ENCODE measurements at places on chromosomes 5 and 9.

GRCh38 chr9:79689576-79689975, 117.8 kb downstream of the TLE4 start:
- DNase-seq: no peak

DNA sequence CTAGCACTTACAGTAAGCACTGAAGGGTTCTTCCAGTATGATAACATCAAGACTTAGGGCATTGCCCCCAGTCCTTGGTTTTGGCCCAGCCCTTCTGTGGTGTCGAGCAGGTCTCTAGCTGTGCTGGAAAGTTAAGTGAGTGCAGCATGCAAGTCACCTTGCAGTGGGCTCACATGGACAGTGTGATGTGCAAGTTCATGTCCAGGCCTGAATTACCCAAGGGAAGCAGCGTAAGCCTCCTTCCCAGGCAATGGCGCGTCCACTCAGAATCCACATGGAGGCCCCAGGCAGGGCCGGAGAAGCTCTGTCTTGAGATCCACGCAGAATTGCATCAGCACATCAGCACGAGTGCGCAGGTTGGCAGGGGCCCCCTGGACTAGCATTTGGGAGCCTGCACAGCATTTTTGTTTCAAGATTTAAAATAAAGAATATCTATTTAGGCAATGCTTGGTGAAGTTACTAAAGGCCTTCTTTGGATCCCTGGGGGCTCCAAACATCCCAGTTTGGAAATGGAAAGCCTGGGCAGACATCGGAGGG, 108.4 kb upstream of the ALDH1B1 start:
- DNase-seq: no peak

DNA sequence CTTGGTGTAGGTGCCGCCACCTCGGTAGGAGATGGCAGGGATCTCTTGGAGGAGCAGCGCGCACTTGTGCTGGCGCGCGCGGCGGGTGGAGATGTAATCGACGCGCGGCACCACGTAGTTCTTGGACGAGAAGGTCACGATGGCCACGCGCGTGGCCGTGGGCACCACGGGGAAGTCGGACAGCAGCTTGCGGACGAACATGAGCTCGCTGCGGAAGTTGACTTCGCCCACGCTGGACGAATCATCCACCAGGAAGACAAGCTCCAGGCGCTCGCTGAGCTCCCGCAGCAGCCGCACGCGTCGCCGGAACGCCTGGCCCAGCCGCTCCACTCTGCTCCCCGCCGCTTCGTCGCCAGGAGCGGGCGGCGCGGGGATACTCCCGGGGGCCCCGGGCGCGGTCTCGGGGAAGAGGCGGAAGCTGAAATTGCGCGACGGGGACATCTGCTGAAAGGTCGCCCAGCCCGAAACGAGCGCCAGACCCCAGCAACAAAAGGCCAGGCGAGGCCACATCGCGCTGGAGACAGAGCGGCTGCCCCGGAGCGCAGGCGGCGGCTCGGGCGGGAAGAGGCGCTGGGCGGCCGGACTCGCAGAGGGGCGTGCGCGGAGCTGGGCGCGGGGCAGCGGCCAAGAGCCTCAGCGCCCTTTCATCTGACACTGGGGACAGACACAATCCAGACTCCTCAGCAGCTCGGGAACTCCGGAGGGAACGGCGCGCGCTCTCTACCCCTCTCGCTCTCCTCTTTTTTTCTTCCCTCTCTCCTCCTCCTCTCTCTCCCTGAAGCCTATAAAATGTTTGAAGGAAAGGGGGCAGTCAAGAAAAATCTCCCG, at the start of gene SVEP1:
Gene SVEP1 (minus strand): TSS at position 708 of the 828 bp plus-strand sequence. CDS start 198 bp downstream, at position 510.
- DNase-seq: no peak

- peak; percentile 97 for DNase-seq
These were observed 19.2 kb downstream of the GSN start for GRCh38 chr9:121286973-121287741.

- DNase-seq: no peak
These were observed 178.5 kb downstream of the RAB3C start for GRCh38 chr5:58761407-58761806.

- DNase-seq: no peak
These were observed 104.7 kb upstream of the ISL1 start for GRCh38 chr5:51278539-51278938.

GRCh38 chr5:60583616-60584015, 116.3 kb downstream of the DEPDC1B start:
- no peak for DNase-seq

DNA sequence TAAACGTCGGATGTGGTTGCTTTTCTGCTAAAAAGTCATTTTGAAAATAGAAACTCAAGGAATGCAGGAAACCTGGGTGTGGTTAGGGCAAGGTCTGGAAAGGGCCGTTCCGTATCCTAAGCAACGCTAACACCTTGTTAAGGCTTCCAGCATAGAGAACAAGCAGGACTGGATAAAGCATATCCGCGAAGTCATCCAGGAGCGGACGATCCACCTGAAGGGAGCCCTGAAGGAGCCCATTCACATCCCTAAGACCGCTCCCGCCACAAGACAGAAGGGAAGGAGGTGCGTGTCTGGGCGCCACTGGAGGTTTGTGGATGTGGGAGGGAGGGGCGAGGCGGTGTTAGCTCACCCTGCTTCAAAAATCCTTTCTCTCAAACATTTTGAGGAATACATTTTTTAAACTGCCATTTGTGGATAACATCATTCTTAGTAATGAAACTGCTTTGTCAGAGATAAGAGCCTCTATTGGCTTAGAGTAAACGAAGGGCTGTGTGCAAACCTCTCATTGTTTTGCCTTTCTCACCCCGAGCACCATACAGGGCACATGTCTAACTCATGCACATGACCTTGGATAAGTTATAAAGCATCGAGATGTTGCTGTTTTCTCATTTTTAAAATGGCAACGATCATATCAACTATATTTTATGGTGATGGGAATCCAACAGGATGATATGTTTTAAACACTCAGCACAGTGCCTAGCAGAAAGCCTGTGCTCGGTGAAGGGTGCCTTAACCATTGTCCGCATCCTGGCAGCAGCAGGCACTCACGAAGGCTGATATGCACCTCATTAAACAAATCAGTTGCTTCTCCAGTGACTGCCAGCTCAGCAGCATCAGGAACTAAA, 175.7 kb upstream of the OTULINL start:
- DNase-seq: no peak

- no peak for DNase-seq
These were observed 28.3 kb downstream of the JAK2 start for GRCh38 chr9:5013374-5013773.

DNA sequence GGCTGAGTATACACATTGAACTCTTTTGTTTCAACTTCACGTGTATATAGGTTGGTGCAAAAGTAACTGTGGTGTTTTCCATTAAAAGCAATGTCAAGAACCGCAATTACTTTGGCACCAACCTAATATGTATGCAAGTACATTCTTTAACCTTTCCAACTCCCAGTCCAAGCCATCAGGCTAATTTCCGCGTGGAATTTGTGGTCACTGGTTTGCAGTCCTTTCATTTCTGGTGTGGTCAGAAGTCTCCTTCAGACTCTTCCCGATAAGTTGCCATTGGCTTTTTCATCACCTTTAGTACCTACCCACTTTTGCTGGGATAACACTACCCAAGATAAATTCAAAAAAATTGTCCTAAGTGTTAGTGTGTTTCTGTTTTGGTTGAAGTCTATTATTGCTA, 84.0 kb downstream of the RGS3 start:
- DNase-seq: no peak

DNA sequence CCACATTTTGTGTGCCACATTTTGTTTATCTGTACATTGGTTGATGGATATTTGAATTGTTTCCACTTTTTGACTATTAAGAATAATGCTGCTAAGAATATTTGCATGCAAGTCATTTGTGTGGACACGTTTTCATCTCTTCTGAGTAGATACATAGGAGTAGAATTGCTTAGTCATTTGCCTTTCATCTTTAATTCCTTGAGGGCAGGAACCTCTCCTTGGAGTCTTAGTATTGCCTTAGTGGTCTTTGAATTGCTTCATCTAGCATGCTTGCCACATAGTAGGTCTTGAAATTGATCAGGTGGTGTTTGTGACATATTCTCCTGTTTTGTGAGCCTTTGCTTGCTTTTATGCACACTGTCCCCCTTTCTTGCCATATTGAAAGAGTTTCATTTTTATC, 128.5 kb downstream of the NR3C1 start:
- no peak for DNase-seq

GRCh38 chr5:138951091-138951985, 76.2 kb upstream of the LRRTM2 start:
- no peak for DNase-seq

DNA sequence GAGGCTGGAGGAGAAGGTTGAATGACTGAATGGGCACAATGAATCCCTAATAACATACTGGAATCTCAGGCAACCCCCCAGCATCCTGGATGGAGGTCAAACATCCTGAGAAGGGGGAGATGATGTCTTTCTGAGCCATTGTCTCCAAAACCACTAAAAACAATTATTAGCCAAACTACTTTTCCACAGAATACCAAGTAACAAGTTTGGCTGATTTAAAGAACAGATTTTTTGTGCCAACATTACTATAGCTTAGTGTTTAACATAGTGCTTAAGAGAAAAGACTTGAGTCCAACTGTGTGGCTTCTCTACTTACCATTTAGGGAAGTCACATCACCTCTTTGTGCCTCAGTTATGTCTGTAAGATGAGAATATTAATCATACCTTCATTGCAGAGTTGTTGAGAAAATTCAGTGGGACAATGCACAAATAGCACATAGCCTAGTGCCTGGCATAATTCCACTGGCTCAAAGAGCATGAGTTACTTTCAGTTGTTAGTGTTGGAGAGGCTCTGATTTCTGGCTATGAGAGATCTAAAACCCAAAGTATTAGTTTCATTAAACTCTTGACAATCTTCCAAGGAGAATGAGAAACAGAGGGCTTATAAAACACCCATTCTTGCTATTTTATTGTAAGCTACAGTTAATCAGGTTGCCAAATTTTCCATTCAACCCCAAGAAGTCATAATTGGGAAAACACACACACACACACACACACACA, 111.3 kb upstream of the NR3C1 start:
- DNase-seq: no peak

GRCh38 chr9:109335929-109336328, 15.1 kb upstream of the EPB41L4B start:
- DNase-seq: no peak

DNA sequence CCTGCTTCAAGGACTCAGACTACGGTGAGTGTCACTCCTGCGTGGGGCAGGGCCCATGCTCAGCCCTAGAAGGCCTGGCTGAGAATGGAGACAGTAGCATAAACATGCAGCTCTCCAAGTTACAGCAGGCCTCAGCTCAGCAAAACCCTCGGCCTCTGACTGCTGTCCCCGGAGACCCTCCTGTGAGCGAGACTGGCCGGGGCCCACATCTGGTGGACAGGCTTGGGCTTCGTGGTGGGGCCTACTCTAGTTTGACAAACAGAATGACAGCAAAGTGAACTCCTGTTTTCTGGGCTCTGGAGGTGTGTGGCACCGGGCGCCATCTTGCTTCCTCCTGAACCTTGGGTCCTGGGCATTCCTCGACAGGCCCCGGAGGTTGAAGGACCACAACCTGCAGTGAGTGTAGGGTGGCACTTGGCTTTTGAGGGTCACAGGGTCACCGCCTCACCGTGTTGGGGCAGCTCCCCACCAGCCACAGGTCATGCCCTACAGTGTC, 97.5 kb downstream of the PHF2 start:
- DNase-seq: no peak

DNA sequence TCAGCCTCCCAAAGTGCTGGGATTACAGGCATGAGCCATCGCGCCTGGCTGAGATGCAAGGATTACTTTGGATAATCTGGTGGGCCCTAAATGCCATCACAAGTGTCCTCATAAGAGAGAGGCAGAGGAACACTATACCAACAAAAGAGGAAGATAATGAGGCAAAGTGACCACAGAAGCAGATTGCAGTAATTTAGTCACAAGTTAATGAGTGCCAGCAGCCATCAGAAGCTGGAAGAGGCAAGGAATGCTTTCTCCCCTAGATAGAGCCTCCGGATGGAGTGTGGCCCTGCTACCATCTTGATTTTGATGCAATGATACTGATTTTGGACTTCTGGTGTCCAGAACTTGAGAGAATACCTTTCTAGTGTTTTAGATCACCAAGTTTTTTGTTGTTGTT, 122.3 kb downstream of the SPATA31D1 start:
- no peak for DNase-seq

GRCh38 chr5:4735261-4735660, 404.9 kb upstream of the ADAMTS16 start:
- no peak for DNase-seq

- no peak for DNase-seq
These were observed 49.1 kb upstream of the SLIT3 start for GRCh38 chr5:169350016-169350415.

GRCh38 chr5:17156463-17156862, 61.0 kb upstream of the BASP1 start:
- no peak for DNase-seq

GRCh38 chr5:87526131-87526530, 113.4 kb upstream of the CCNH start:
- no peak for DNase-seq

DNA sequence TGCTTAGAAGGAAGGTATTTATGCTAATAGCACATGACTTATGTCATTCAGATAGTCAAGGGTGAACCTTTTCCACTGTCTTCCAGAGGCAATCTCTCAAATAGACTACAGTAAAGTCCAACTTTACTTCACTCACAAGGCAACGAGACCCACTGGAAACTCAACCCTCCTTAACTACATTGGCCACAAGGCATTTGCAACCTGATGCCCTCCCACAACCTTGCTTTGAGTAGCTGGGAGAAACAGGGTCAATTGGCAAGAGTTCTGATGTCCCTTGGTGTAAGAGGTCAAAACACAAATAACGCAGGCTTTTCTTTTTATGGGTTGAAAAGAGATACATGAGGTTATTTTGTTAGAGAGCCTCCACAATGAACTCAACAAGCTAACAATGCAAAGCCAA, 6.1 kb downstream of the GAS1 start:
- no peak for DNase-seq

DNA sequence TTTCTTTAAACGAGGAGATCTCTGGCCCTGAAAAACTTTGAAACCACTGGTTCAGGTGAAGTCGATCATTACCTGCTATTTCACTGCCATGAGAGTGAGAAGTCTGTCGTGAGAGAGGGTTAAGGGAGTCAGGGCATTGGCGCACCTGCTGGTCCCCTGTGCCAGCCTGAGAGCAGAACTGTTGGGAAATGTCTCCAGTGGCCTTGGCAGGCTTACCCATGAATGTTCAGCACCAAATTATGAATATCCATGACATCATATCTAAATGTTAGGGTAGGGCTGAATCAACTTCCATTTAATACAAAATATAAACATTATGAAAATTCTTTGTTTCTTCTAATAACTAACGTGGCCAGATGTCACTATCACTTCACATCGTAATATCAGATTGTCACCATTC, 379.3 kb downstream of the KDM4C start:
- DNase-seq: no peak

- DNase-seq: no peak
These were observed 50.2 kb upstream of the ZFAND5 start for GRCh38 chr9:72415163-72415562.

- DNase-seq: no peak
These were observed 176.4 kb upstream of the PITX1 start for GRCh38 chr5:135210286-135211055.

- DNase-seq: no peak
These were observed 214.0 kb downstream of the ENC1 start for GRCh38 chr5:74426506-74426905.

GRCh38 chr9:124452841-124453585, 2.8 kb downstream of the ADGRD2 start:
- DNase-seq: no peak

- no peak for DNase-seq
These were observed 256.9 kb upstream of the TUSC1 start for GRCh38 chr9:25935188-25935587.

All from HT-29 (cell line).